ENCODE measurements at places on chromosomes 7 and 10.

GRCh38 chr10:4475827-4476490 is 350.0 kb upstream of the AKR1E2 start:
- DNase-seq, result no peak

- DNase-seq, result no peak
These were observed 235.3 kb downstream of the INHBA start for GRCh38 chr7:41467596-41467995.

- no peak for DNase-seq
These were observed 45.4 kb downstream of the BLVRA start for GRCh38 chr7:43803865-43804264.

GRCh38 chr10:63665670-63666134 is 144.5 kb downstream of the REEP3 start:
- no peak for DNase-seq
